Heart left ventricle (tissue), 16 donors: ENCODE measurements at places on chromosomes 4 and X. TPM values are rescaled to one million over a fixed set of nuclear protein-coding genes. Genes with fewer than 3 reads are reported as not detected.

Gene SYN1
- total RNA-seq = 12.9 TPM

DNA sequence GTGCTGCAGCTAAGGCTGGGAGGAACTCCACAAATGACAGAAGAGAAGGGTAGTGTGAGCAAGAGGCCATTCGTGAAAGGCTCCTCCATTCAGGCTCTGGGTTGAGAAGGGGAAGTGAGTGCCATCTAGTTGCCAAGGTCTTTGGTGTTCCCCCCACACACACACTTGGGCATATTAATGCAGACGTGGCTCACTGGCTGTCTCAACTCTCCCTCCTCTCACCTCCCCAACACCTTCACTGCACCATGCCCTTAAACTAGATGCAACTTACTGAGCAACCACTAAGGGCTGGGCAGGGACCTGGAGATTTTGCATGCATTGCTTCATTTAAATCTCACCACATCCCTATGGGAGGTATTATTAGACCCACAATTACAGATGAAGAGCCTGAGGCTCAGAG lies 8.7 kb downstream of the CLRN2 start:
- no peak overlapping the region for H3K27ac ChIP-seq
- no peak overlapping the region for H3K4me3 ChIP-seq
- H3K36me3 ChIP-seq = no peaks in the 10 kb centered on the region
- no peak for DNase-seq
- peaks cover 12% of the 10 kb centered on the region for H3K27me3 ChIP-seq
- no peaks in the 10 kb centered on the region for H3K4me1 ChIP-seq

GRCh38 chr4:176817204-176817603 lies 24.5 kb upstream of the VEGFC start:
- H3K4me3 ChIP-seq = no peak overlapping the region
- H3K4me1 ChIP-seq = no peaks in the 10 kb centered on the region
- no peaks in the 10 kb centered on the region for H3K36me3 ChIP-seq
- no peaks in the 10 kb centered on the region for H3K27me3 ChIP-seq

GRCh38 chr4:10115271-10115796 lies 1.3 kb downstream of the WDR1 start:
- H3K36me3 ChIP-seq = peaks cover 52% of the 10 kb centered on the region
- peaks cover 30% of the 10 kb centered on the region for H3K4me1 ChIP-seq

Gene COL25A1
- 0.99 TPM for total RNA-seq

- no peaks in the 10 kb centered on the region for H3K4me1 ChIP-seq
- H3K27me3 ChIP-seq = no peaks in the 10 kb centered on the region
- no peak for DNase-seq
- no peak overlapping the region for H3K27ac ChIP-seq
These were observed 350.1 kb upstream of the PCDH7 start for GRCh38 chr4:30370105-30370504.

GRCh38 chr4:108795733-108796132 lies 32.9 kb upstream of the ETNPPL start:
- DNase-seq = no peak
- no peak overlapping the region for H3K4me3 ChIP-seq
- H3K27me3 ChIP-seq = no peaks in the 10 kb centered on the region
- H3K27ac ChIP-seq = no peak overlapping the region
- no peaks in the 10 kb centered on the region for H3K36me3 ChIP-seq

DNA sequence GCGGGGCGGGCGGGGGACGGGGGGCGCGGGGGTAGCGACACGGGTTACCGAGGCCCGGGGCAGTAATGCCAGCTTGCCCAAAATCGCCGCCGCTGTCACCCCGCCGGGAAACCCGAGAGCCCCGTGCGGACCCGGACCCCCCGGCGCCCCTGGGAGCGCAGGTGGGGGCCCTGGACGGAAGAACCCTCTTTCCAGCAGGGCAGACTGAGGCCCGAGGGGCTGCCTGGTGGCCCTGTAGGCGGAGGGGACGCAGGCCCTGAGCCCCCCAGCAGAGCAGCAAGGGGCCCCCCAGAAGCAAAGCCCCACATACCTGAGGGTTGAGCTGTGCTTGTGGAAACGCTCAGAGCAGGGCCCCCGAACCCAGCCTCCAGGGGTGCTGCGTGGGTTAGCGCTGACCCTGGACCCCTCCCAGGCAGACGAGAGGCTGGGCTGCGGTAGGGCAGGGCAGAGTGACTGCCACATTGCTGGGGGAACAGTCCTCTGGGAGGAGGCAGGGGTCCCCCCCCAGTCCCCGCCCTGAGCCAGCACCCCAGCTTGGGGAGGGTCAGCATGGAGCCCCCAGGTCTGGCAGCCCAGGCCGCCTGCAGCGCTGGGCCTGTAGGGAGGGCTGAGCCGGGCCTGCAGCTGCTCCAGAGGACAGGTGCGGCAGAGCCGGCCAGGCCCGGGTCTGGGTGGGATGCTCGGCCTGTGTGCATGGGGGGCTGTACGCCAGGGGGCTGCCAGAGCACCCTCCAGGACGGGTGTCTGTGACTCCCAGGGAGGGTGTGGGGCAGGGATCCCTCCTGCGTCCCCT lies 646 bp downstream of the DOK7 start:
- peak overlapping the region; percentile 53 for H3K4me3 ChIP-seq
- peak; percentile 62 for DNase-seq
- H3K27me3 ChIP-seq = no peaks in the 10 kb centered on the region
- no peaks in the 10 kb centered on the region for H3K36me3 ChIP-seq

DNA sequence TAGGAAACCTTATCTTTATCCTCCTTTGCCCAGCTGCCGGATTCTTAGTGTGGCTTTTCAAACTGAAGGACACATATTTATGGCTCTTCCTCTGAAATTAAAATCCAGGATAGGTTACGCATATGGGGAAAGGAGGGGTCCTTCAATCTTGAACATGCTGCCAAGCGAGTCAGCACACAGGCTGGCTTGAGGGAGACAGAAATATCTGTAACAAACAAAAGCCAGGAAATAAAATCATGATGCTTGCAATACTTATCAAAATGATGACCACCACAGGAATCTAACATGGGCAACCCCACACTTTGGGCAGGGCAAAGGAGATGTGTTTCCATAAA lies 196.4 kb upstream of the LDB2 start:
- peaks cover 5% of the 10 kb centered on the region for H3K4me1 ChIP-seq
- no peak overlapping the region for H3K27ac ChIP-seq
- DNase-seq = no peak
- no peak overlapping the region for H3K4me3 ChIP-seq

- H3K27me3 ChIP-seq = no peaks in the 10 kb centered on the region
- no peaks in the 10 kb centered on the region for H3K36me3 ChIP-seq
- H3K4me1 ChIP-seq = no peaks in the 10 kb centered on the region
- no peak overlapping the region for H3K27ac ChIP-seq
- no peak for DNase-seq
These were observed 135.9 kb upstream of the EOLA2 start for GRCh38 chrX:150074175-150074574.

- no peak overlapping the region for H3K4me3 ChIP-seq
- H3K27me3 ChIP-seq = no peaks in the 10 kb centered on the region
- no peak overlapping the region for H3K27ac ChIP-seq
- no peaks in the 10 kb centered on the region for H3K4me1 ChIP-seq
These were observed 123.9 kb upstream of the PPP3CA start for GRCh38 chr4:101471201-101471600.

DNA sequence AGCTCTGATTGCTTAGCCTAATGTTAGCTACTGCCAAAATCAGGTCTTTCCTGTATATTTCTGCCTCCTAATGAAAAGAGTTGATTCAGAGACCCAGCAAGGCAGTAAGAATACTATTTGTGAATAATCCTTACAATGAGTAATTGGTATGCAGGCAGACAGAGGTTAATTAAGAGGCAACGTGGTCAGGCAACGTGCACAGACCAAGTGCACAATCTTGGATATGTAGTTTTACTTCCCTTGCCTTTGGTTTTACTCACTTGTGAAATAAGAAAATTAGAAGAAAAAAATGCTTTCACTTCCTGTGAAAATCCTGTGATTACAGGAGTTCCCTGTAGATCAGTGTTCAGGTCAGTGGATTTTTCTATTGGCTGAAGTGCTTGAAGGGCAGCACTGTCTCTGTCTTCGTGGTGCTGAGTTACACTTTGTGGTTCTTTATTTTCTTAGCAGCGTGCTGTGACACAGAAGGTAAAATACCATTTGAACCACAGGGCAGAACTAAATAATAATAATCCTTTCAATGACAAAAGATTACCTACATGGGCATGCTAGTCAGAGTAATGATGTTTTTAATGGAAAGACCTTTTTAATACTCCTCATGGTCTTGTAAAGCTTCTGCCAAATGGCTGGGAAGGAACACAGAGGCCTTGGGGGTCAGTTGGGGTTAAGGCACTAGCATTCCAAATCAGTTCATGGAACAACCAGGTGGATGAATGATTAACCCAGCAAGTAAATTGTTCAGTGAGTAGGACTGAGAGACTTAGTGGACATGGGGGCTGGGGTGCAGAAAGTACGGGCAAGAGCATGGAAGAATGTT lies 430.9 kb downstream of the MAPK10 start:
- H3K27ac ChIP-seq = peak overlapping the region; percentile 11
- no peaks in the 10 kb centered on the region for H3K27me3 ChIP-seq
- no peak overlapping the region for H3K4me3 ChIP-seq
- DNase-seq = no peak
- no peaks in the 10 kb centered on the region for H3K36me3 ChIP-seq
- H3K4me1 ChIP-seq = peaks cover 39% of the 10 kb centered on the region

DNA sequence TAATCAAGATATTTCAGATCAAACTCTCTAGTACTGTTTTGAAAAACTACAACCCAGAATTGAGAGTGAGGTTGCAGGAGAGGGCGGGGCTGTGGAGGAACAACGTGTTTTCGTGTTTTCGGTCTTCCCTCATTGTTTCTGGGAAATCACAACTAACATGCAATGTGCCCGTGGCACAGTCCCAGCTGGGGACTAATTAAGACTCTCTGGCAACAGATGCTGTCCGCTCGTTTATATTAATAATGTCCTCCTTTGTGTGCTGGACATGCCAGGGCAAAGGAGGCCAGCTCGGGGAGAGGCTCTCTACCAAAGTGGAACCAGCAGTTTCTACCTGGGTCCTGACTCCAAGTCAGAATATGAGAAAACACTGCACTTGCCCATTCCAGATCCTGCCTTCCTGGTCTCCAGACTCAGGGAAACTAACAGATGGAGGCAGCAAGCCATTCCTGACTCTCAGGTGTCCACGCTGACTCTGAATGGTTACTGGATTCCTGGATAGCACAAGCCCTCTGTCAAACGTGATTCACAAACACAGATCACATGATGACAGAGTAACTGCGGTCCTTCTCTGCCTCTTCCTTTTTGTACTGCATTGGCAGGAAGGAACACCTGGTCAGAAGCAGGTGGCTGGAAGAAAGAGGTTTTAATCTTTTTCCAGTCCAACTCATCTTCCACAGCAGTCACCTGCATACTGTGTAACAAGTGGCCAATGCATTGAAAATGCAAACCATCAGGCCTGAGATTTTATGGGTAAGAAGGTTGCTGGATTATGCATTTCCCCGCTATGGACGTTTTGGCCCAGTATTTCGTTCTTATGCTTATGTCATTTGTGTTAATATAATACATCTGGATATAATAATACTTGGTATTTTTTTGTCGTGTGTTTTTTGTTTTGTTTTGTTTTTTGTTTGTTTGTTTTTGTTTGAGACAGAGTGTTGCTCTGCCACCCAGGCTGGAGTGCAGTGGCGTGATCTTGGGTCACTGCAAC lies 65.0 kb downstream of the COQ2 start:
- H3K36me3 ChIP-seq = no peaks in the 10 kb centered on the region
- H3K27ac ChIP-seq = no peak overlapping the region
- no peak overlapping the region for H3K4me3 ChIP-seq
- no peak for DNase-seq

DNA sequence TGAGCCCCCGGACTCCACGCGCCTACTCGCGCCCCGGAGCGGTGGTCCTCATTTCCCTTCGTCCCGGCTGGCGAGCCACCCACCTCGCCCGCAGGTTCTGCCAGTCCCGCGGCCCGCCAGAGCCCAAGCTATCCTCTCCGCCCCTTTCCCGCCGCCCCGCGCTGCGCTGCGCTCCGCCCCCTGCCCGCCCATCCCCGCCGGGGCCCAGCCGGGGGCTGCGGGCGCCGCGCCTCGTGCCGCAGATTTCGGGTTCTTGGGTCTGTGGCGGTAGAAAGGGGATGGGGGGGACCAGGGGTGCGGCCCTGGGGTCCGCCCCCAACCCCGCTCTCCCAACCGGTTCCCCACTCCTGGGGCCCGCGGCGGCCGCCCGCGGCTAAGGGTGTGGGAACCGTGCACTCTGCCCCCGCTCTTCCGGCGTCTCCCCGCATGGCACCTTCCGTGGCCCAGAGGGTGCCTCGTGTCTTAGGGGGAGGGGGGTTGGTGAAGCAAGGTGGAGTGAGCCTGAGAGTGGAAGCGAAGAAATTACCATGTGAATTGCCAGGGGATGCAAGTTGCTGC lies 650.8 kb upstream of the DIPK2B start:
- no peak overlapping the region for H3K27ac ChIP-seq
- peak overlapping the region; percentile 57 for H3K4me3 ChIP-seq
- no peaks in the 10 kb centered on the region for H3K36me3 ChIP-seq
- no peaks in the 10 kb centered on the region for H3K4me1 ChIP-seq

DNA sequence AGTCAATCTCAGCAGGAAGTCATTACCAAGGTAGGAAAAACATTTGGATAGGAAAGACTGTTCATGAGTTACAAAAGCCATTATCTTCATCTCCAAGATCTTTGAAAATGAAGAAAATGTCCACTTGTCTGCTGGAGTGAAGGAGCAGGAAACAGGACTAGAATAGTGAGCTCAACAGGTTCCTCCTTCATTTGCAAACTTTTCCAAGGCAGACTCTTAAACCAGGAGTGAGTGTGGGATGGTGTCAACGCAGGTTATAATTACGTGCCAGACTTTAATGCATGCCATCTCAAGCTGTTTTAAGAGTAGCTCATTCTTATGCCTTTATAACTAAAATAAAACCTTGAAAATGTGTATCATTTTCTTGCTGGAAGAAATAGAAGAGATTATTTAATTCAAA lies 3.4 kb upstream of the REELD1 start:
- no peak for DNase-seq
- H3K36me3 ChIP-seq = no peaks in the 10 kb centered on the region
- H3K4me1 ChIP-seq = no peaks in the 10 kb centered on the region
- H3K27me3 ChIP-seq = no peaks in the 10 kb centered on the region
- no peak overlapping the region for H3K27ac ChIP-seq
- no peak overlapping the region for H3K4me3 ChIP-seq
